ENCODE measurements at places on chromosomes 11 and 22.

GRCh38 chr11:115112754-115113153 is 391.5 kb downstream of the CADM1 start:
- no peak for DNase-seq

DNA sequence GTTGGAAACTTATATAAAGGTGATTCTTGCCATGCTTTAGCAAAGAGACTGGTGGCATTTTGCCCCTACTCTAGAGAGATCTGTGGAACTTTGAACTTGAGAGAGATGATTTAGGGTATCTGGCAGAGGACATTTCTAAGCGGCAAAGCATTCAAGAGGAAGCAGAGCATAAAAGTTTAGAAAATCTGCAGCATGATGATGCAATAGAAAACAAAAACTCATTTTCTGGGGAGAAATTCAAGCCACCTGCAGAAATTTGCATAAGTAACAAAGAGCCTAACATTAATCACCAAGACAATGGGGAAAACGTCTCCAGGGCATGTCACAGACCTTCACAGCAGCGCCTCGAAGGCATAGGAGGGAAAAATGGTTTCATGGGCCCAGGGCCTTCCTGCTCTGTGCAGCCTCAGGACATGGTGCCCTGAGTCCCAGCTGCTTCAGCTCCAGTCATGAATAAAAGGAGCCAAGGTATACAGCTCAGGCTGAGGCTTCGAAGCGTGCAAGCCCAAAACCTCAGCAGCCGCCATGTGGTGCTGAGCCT is 83.4 kb downstream of the MRTFA start:
- DNase-seq: no peak

DNA sequence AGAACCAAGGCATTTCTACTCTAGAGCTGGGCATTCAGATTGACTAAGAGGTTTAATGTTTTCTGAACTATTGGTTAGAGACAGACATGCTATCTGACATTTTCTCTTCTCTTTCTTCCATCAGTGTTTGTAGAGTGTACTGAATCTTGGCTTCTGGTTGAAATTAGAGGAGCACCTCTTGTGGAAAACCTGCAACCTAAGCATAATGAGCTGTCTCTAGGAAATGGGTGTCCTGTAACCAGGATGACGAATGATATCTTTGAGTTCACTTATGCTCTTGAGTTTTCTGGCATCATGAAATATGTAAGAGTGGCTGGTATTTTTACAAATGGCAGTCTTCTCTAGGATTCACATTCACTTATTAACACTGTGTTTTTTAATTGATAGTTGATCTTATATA is 19.4 kb downstream of the OOSP4A start:
- no peak for DNase-seq

DNA sequence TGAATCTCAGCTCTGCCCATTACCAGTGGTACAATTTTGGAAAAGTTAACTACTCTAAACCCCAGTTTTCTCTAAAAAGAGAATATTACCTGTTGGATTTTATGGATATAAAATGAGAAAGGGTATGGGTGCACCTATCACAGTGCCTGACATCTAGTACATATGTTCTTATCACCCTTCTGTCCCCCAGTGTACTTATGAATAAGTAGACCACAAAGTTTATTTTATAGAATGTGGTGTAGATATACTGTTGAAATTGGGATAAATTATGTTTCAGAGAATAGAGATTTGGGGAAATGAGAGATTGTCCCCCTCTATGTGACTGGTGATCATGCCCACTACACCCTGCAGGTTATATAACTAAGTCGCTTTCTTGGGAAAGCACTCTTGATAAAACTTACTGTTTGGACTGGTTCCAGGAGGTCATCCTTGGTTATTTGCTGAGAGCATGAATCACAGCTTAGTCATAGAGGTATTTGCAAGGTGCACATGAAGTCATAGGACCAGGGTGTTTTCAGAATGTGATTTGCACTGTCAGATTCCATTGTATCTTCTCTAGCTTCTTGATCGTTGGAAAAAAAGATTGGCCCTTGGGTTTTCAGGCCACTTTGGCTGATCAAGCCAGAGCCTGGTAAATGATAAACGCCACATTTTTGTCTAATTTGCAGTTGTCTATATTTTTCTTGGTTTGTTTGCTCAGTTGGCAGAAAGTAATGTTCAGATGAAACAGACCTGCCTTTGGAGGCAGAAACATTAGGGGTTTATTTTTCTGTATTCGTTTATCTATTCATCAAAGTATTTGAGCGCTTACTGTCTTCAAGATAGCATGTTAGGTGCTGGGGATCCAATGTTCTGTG is 21.3 kb downstream of the STX3 start:
- no peak for DNase-seq

DNA sequence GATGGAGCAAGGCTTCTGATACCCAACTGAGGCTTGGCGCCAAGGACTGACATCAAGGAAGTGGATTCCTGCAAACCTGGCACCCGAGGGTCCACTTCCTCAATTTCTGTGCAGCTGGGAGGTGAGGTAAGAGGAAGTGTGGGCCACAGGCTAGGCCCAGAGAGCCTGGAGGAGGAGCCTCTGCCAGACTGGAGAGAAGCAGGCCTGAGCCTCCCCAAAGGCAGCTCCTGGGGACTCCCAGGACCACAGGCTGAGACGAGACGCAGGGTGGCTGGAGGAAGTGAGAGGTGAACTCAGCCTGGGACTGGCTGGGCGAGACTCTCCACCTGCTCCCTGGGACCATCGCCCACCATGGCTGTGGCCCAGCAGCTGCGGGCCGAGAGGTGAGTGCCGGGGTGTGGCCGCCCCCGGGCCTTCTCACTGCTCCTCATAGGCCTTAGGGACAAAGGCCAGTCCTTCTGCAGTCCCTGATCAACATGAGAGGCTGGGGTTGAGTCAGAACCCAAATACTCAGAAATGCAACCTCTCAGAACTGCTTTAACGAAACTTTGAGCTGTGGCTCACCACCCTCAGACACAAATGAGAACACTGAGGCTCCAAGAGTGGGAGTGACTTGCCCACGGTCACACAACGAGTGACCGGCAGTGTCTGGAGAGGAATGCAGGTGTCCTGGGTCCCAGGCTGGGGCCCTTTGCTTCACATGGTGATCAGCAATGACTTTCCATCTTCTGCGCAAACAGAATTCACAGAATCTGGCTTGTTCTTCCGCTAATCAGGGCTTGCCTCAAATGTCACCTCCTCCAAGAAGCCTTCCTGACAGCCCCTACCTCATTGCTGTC is at the start of gene NCF4:
Gene NCF4 (plus strand): TSS at position 186 of the 839 bp plus-strand sequence. CDS start 166 bp downstream, at position 352.
- peak; percentile 47 for DNase-seq

DNA sequence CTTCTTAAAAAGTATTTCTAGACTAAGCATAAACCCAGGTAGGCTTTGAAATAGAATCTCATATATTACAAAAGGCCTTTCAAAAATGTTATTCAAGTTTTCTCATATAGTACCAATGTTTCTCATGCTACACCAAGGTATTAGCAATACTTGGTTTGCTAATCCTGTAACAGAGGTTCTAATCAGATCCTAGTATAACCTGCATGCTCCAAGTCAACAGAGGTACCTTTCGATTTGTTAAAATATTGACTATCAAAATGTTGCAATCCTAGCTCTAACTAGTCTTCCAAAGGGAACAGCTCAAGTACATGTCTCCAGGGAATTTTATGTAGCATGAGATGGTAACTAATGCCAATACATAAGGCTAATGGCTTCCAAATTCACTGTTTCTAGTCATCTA is 98.1 kb upstream of the APOA1 start:
- DNase-seq: no peak

- no peak for DNase-seq
Observed at GRCh38 chr11:69558519-69558941, 77.1 kb downstream of the LINC01488 start.

- DNase-seq: peak; percentile 80
Observed at GRCh38 chr22:30605449-30606110, 1.4 kb upstream of the TCN2 start.

- no peak for DNase-seq
Observed at GRCh38 chr22:25849522-25849921, 107.5 kb downstream of the MYO18B start.

- no peak for DNase-seq
Observed at GRCh38 chr11:94449437-94449836, 44.2 kb downstream of the MRE11 start.

GRCh38 chr11:61279934-61280659 is 15.0 kb downstream of the VWCE start:
- peak; percentile 38 for DNase-seq

DNA sequence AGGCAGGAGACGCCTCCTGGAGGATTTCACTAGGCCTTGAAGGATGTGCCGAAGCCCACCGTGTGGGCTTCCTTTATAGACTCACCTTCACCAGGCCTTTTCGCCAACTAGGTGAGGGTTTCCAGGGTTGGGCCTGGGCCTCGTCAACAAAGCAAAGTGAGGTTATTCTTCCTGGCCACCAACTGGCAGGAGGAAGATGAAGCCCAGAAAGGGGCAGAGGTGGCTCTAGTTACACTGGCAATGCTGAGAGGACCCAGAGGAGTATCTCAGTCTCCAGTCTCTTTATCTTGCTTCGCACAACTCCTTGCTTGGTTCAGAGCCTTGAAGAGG is 404 bp upstream of the RELT start:
- no peak for DNase-seq

DNA sequence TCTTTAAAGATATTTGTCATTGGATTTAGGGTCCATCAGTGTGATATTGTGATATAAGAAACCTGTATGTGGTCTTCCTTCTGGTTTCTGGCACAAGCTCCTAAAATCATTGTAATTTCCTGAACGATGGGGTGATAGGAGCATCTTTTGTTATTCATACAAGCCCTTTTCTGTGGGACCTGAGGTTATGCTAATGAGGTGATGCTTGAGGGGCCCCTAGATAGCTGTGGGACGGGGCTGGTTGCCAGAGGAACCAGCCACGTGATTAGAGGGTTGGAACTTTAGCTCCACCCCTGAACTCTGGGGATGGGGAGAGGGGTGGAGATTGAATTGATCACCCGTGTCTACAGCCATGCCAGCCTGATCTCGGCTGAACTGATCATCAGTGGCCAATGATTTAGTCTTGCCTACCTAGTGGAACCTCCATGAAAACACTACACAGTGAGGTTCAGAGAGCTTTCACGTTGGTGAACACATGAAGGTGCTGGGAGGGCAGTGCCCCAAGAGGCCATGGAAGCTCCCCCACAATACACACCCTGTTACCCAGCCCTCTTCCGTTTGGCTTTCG is 62.8 kb downstream of the BCR start:
- no peak for DNase-seq

- no peak for DNase-seq
Observed at GRCh38 chr11:12840871-12841660, 166.8 kb downstream of the TEAD1 start.

DNA sequence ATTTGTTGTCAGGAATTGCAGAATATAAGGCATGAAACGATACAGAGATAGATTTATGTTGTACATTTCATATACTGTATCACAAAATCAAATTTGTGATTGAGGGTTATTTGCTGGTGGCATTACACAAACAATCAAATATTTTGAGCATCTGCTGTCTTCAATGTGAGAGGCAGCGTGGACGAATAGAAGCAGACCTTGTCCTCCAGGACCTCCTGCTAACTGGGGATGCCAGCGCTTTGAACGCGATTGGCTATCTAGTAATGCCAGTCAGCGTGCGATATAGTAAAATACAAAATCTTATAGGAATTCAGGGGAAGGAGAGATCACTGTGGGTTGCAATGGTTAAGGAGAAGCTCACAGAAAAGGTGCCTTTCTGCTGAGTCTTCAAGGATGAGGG is 631 bp upstream of the SNX19 start:
- no peak for DNase-seq

- no peak for DNase-seq
Observed at GRCh38 chr11:122847466-122847865, 9.2 kb downstream of the CRTAM start.

- DNase-seq: no peak
Observed at GRCh38 chr11:69860796-69861445, 41.7 kb upstream of the FGF3 start.

- DNase-seq: no peak
Observed at GRCh38 chr11:110778343-110778742, 66.1 kb upstream of the ARHGAP20 start.

DNA sequence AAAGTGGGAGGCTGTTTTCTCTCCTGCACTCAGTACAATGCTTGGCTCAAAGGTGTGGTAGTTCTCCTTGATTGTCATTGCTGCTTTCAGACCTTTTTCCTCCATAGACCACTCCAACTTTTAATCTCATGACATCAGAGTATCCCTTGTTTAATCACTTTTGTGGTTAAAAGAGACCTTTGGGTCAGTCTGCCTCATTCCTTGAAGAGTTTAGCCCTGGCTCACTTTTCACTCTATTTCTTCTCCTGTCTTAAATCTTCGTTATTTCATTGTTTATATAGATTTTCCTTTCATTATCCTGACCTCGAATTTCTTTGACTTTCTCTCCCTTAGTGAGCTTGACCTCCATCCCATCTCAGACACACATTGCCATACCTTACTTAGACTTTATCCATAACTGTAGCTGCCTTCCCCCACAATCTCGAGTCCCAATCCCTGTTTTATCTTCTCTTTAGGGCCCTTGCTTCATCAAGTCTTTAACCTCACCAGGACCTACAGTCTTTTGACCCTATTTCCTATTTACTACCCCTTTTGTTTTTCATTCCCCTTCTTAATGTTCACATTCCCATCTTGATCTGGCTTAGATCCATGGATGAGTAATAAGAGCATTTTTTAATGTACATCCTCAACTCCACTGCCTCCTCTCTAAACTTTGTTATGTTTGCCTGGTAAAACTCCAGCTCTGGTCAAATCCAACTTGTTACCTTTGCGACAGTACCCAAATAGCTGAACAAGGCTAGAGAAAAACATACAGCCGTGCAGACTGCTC is 9.5 kb downstream of the ATXN10 start:
- DNase-seq: no peak

DNA sequence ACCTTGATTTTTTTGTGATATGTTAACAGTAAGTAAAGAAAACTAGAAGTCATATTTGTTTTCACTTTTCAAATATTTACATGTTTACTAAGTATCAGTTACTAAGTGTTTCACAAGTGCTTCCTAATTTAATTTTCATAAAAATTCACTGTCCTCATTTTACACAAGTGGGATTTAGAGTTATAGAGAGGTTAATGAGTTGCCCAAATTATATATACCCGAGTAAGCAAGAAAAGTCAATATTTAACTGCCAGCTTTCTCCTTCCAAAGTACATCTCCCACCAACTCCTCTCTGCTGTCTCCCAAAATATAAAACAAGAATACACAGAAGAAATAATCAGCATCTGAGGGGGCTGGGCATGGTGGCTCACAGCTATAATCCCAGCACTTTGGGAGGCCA is 896.7 kb upstream of the ANO3 start:
- DNase-seq: no peak

GRCh38 chr11:72856551-72857345 is 42.5 kb downstream of the ATG16L2 start:
- no peak for DNase-seq

DNA sequence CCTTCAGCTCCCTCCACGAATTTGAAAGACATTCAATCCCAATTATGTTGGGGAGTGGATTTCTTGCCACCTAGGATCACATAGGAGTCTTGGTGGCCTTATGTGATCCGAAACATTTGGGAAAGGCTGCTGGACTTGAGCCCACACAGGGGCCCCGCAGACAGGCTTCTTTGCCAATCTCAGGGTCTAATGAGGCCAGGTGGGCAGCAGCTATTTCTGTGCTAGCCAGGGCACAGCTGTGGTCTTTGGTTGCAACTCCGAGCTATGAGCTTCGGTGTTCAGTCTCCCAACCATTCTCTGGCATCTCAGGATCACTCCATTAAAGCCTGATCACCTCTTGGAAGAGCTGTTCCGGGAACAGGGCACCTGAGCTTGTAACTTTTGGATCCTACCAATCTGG is 84.4 kb downstream of the TP53I11 start:
- DNase-seq: no peak

GRCh38 chr11:8040261-8040920 is 40.6 kb upstream of the TUB start:
- no peak for DNase-seq
